ENCODE measurements at places on chromosomes 7 and 10.
A peak's percentile ranks its signal among the peaks of the same experiment; 100 is the strongest.

DNA sequence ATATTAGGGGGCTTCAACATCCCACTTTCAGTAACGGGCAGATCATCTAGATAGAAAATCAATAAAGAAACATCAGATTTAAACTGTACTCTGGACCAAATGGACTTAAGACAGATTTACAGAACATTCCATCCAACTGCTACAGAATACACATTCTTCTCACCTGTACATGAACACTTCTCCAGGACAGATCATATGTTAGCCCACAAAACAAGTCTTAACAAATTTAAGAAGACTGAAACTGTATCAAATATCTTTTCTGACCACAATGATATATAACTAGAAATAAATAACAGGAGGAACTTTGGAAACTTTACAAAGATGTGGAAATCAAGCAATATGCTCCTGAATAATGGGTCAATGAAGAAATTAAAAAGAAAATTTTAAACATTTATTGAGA, 86.7 kb downstream of the MICU1 start:
- DNase-seq, result no peak

DNA sequence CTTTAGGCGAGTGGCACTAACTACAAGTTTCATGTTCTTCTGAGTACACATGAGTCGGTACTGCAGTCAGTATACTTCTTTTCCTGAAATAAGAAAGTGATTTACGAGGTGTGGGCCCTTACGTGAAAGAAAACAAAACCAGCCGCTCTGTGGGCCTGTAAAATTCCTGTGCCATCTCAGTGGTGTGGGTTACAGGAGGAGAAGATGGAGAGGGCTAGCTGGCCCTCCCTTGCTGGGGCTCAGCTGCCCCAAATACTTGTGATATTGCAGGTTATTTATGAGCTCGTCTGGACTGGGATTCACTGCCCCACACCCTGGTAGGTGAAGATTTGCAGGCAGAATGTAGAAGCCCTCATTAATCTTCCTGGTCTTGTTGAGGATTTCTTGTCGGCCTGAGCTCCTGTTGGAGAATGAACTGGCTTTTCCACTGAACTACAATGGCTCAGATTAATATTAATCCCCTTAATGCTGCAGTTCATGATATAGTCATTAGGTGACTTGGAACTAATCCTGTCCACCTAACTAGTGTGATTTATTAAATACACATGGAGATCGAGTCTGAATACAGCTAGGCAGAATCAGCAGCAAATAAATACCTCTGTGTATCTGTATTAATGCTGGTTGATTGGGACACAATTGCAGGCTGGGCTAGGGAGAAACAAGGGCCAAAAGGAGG, 68.0 kb downstream of the GBF1 start:
- no peak for DNase-seq

- no peak for DNase-seq
These were observed 73.2 kb upstream of the DGKI start for GRCh38 chr7:137919987-137920386.

- no peak for DNase-seq
These were observed 410.0 kb downstream of the HTR7 start for GRCh38 chr10:90447831-90448230.

- peak; percentile 13 for DNase-seq
These were observed 128.9 kb downstream of the DGKI start for GRCh38 chr7:137717811-137718271.

DNA sequence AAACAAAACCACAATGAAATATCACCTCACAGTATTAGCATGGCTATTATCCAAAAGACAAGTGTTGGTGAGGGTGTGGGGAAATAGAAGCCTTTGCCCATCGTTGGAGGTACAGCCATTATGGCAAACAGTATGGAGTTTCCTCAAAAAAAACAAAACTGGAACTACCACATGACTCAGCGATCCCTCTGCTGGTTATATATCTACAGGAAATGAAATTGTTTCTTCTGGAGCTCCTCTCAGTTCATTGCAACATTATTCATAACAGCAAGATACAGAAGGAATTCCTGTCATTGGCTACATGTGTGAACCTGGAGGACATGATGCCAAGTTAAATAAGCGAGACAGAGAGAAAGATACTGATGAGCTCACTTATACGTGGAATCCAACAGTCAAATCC, 2.4 kb upstream of the UBE3C start:
- peak; percentile 83 for DNase-seq

DNA sequence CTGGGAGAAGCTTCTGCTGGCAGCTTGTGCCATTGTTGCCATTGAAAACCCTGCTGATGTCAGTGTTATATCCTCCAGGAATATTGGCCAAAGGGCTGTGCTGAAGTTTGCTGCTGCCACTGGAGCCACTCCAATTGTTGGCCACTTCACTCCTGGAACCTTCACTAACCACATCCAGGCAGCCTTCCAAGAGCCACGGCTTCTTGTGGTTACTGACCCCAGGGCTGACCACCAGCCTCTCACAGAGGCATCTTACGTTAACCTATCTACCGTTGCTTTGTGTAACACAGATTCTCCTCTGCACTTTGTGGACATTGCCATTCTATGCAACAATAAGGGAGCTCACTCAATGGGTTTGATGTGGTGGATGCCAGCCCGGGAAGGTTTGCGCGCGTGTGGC, 220.7 kb downstream of the ADK start:
- DNase-seq, result peak; percentile 72

DNA sequence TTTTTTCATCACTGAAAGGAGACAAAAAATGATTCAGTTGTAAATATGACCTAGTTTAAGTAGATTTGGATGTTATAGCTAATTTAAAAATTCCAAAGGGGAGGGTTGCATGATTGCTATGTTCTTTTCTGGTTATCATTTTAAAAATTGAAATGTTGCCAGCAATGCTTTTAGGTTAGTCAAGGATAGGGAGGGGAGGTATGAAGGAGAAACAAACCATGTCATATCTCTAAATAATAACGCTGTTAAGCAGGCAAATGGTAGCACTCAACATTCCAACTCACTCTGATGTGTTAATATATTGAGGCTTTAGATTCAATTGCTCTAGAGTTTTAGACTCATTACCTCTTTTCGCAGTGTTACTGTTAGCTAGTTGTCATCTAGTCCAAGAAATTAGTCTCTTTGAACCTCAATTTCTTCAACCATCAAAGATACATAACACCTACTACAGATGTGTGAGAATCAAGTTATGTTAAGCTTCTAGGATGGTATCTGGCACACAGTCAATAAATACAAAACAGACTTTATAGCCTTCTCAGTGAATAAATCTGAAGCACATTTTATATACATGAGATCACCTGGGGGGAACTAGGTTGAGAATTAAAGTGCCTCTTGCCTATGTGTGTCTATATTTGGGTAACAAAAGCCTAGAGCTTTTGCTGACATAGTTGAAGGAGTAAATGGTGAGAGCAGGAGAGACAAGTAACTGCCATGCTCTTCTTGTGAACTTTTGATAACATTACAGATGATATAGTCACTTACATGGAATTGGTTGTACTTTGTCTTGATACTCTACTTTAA, 124.9 kb downstream of the CSTF2T start:
- no peak for DNase-seq

DNA sequence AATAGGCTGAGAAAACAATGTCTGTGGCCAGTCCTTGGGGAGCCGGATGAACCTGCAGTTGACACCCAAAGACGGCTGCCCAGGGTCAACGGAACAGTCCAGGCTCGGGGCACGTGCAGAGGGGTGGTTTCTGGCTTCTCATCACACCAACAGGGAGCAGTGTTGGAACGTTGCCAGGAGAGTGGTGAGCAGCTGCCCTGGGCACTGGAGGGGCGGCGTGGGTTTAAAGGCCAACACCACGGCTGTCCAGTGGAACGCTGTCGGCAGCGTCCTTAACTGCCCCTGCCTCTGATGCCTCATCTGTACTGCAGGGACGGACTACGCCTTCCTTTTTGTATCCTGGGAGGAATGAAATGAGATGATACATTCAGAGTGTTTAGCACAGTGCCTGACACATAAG, 19.8 kb downstream of the JCAD start:
- DNase-seq, result no peak

GRCh38 chr7:107948645-107949442, 54.1 kb downstream of the LAMB1 start:
- DNase-seq, result peak; percentile 88

GRCh38 chr10:72310636-72311035, 36.9 kb downstream of the DDIT4 start:
- no peak for DNase-seq

DNA sequence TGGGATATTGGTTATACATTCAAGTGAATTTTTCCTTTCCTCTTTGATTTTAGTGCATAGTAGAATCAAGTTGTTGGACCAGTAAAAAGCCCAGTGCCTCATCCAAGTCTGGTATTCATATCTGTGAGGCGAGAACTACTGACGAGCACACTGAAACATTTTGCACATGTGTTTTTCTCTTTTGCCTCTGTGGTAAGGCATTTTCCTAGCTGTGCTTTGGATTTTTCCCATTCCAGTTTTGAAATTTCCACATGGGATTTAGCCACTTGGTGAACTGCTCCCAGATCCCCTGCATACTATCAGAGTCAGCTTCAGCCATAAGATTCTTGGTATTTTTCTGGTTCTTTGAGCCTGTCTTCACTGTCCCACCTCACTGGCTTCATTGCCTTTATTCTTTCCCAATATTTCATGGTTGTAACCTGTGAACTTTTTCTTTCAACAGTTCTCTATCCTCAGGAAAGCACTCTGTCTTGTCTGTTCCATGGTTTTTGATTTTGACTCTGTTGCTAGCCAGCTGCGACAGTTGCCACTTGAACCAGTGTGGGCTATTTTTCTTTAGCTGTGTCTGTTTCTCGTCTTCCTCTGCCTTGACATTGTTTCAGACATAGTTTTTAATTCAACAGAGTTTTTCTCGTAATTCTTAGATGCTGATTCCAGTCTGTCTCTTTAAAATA, 239.0 kb downstream of the REEP3 start:
- no peak for DNase-seq

DNA sequence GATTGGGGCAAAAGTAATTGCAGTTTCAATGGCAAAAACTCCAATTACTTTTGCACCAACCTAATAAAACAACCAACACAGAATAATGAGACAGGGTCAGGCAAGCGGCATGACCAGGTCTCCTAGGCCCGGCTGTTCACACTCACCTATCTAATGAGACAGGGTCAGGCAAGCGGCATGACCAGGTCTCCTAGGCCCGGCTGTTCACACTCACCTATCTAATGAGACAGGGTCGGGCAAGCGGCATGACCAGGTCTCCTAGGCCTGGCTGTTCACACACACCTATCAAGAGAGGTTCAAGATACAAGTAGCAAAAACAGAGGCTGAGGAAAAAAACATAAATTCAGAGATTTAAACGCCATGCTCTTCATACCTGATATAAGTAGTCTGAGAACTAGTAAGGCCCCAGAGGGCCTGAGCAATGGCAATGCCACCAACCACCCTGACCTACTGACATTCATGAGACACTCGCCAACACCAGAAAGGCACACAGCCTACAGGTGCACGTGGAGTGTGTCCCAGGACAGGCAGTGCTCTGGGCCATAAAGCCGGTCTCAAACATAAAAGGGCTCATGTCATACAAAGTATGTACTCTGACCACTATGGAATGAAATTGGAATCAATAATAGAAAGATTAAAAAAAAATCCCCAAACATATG, 40.6 kb upstream of the NCAPG2 start:
- DNase-seq, result no peak

DNA sequence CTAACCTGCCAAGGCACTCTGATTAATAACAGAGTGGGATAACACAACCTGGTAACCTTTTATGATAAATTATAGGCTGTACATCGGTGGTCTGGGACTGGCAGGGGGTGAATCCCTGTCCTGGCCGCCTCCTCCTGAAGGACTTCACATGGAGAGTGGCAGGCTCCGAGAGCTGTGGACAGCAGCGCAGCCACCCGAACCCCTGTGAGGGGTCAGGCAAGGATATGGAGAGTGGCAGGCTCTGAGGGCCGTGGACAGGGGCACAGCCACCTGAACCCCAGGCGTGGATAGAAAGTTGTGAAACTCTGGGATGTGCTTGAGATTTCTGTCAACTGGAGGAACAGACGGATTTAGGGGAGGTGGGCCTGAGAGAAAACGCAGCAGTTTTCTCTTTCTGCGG, 107.0 kb upstream of the MGMT start:
- DNase-seq, result no peak

- DNase-seq, result no peak
These were observed 467.8 kb downstream of the ARL4A start for GRCh38 chr7:13155188-13155587.

DNA sequence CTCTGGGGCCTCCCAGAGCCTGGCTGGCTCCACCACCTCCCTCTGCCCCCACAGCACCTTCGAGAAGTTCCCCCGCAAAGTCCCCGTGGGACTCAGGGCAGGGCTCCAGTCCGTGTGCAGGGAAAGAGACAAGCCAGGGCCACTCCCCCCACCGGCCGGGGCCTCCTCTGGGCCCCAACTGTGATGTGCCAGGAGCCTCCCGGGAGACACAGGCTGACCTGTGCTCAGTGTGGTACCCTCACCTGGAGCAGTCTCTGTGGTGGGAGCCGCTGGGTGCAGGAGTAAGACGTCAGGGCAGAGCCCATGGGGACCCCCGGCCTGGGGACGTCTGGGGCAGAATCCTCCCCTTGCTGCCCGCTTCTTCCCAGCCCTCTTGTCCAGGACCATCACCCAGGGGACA, 1.5 kb upstream of the ADGRA1 start:
- no peak for DNase-seq
